ENCODE measurements at places on chromosomes 4 and X.

DNA sequence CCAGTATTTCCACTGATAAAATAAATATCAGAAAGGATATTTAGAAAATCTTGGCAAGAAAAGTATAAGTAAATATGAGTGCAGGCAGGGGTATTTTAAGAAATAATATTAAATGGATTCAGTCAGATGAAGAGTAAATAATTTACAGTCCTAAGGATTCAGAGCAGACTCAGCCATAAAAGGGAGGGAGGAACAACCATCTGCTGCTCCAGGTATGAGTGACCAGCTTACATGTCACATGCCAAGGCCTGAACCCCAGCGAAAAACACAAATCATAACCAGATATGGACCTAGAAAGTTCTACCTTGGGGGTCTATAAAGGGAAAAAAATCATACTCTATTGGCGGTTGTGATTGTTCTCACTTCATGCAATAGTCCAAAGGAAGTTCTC is 166.8 kb downstream of the COL4A6 start:
- no peak for DNase-seq

GRCh38 chrX:116827063-116827462 is 364.3 kb upstream of the CT83 start:
- no peak for DNase-seq

DNA sequence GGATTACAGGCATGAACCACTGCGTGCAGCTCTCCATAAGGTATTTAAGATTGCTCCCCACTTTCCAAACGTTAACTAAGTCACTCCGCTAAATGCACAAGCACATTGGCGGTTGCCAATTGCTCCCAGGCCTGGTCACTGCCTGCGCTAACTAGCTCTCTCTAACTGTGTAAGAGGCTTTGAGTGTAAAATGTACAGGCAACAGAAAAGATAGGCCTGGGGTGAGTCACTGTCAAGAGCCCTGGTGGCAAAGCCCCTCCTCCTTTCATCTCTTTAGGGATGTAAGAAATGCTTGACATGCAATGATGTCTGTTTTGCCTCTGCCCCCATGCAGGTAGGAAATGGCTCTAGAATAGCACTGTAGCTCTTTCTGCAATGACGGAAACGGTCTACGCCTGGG is 329.7 kb upstream of the GATB start:
- DNase-seq, result no peak

- no peak for DNase-seq
Measured at GRCh38 chrX:2311501-2311900, 189.3 kb downstream of the DHRSX start.

DNA sequence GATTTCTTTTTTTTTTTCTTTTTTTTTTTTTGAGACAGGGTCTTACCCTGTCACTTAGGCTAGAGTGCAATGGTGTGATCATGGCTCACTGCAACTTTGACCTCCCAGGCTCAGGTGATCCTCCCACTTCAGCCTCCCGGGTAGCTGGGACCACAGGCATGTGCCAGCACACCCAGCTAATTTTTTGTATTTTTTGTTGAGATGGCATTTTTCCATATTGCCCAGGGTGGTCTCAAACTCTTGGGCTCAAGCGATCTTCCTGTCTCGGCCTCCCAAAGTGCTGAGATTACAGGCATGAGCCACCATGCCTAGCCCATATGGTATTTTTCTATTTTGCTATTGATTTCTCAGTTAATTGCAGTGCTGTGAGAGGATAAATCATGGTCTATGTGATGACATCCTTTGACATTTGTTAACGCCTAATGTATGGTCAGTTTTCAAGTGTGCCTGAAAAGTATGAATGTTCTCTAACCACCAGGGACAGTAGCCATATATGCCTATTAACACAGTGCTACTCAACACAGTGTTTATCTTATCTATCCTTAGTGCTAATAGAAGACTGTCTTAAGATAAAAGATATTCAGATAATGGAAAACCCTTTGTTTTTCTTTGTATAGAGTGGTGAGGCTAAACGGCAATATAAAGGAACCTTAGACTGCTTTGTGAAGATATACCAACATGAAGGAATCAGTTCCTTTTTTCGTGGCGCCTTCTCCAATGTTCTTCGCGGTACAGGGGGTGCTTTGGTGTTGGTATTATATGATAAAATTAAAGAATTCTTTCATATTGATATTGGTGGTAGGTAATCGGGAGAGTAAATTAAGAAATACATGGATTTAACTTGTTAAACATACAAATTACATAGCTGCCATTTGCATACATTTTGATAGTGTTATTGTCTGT is 9.1 kb upstream of the HSPA4L start:
- DNase-seq, result no peak

DNA sequence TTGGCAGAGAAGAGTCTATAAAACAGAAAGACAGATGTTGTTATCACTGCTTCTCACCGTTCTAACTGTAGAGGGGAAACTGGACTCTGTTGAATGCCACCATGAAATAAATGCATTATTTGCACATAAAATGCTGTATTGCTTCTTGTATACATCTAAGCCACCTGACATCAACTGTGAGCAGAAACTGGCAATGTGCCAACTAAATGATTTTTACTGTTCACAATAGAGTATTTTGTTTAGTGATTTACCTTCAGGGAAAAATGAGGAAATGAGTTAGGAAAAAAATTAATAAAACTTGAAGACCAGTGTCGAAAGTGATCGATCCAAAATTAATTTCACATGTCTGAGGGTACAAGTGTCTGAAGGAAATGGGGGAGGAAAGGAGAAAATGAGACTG is 65.9 kb upstream of the TNIP3 start:
- DNase-seq, result no peak

All from HFFc6 (cell line).